Stomach (tissue), 19 donors: ENCODE measurements at places on chromosomes 5 and 9. TPM values are rescaled to one million over a fixed set of nuclear protein-coding genes. Genes with fewer than 3 reads are reported as not detected.
A peak's percentile ranks its signal among the peaks of the same experiment; 100 is the strongest.

GRCh38 chr9:36949466-36949865 lies 84.6 kb downstream of the PAX5 start:
- H3K4me1 ChIP-seq, result no peaks in the 10 kb centered on the region
- no peak overlapping the region for H3K27ac ChIP-seq
- peaks cover 36% of the 10 kb centered on the region for H3K27me3 ChIP-seq
- no peak for DNase-seq
- H3K4me3 ChIP-seq, result no peak overlapping the region

TOR2A gene
- 12.4 TPM for polyA plus RNA-seq

- no peaks in the 10 kb centered on the region for H3K36me3 ChIP-seq
- H3K27me3 ChIP-seq, result no peaks in the 10 kb centered on the region
- no peak overlapping the region for H3K27ac ChIP-seq
- no peak overlapping the region for H3K4me3 ChIP-seq
These were observed 183.8 kb upstream of the CD180 start for GRCh38 chr5:67380431-67380830.

DNA sequence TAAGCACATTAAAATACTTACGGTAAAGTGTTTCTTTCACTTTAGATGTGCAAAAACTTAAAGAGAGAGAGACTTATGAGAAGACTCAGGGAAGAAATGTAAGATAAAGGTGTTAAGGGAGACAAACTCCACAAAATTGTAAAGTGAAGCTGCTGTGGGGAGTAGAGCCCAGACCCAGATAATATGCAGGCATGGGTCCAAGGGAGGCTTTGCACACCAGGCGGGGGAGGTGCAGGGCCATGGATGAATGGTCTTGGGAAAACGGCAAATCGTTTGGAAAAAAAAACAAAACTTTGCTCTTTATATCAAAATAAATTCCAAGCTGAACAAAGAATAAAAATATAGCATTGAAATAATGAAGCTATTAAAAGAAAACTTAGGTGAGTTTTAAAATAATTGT lies 9.1 kb downstream of the SYK start:
- no peak for DNase-seq
- H3K4me3 ChIP-seq, result no peak overlapping the region
- no peaks in the 10 kb centered on the region for H3K27me3 ChIP-seq
- H3K4me1 ChIP-seq, result peaks cover 3% of the 10 kb centered on the region
- H3K36me3 ChIP-seq, result no peaks in the 10 kb centered on the region
- no peak overlapping the region for H3K27ac ChIP-seq

DBH gene
- 0.15 TPM for polyA plus RNA-seq

GRCh38 chr5:176564002-176564401 lies 14.9 kb downstream of the CDHR2 start:
- H3K27me3 ChIP-seq, result no peaks in the 10 kb centered on the region
- H3K36me3 ChIP-seq, result no peaks in the 10 kb centered on the region
- H3K27ac ChIP-seq, result no peak overlapping the region
- DNase-seq, result no peak
- no peak overlapping the region for H3K4me3 ChIP-seq

ST8SIA4 gene
- polyA plus RNA-seq, result 0.44 TPM

- H3K4me3 ChIP-seq, result no peak overlapping the region
- no peaks in the 10 kb centered on the region for H3K36me3 ChIP-seq
- H3K27me3 ChIP-seq, result no peaks in the 10 kb centered on the region
- no peak overlapping the region for H3K27ac ChIP-seq
- no peak for DNase-seq
These were observed 547.2 kb downstream of the MAT2B start for GRCh38 chr5:164052536-164053093.

GRCh38 chr5:36310138-36310537 lies 8.4 kb upstream of the RANBP3L start:
- no peak overlapping the region for H3K4me3 ChIP-seq
- H3K27me3 ChIP-seq, result no peaks in the 10 kb centered on the region
- H3K36me3 ChIP-seq, result no peaks in the 10 kb centered on the region
- H3K27ac ChIP-seq, result no peak overlapping the region
- no peak for DNase-seq

DNA sequence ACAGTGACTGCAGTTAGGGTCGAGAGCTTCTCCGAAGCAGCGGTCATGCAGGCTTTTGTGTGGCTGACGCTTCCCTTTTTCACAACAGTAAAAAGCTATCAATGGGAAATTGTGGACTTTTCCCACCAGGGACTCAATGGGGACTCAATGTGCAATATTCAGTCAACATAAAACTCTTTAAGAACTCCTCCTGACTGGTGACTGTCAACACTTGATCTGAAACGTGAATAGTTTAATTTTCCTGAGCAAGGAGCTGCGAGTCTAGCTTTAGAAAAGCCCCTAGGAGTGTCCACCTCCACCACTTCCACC lies 28.7 kb downstream of the EXOC3 start:
- H3K27me3 ChIP-seq, result peaks cover 30% of the 10 kb centered on the region
- H3K27ac ChIP-seq, result peak overlapping the region; percentile 86
- H3K4me3 ChIP-seq, result peak overlapping the region; percentile 90
- peaks cover 26% of the 10 kb centered on the region for H3K36me3 ChIP-seq
- no peak for DNase-seq

DNA sequence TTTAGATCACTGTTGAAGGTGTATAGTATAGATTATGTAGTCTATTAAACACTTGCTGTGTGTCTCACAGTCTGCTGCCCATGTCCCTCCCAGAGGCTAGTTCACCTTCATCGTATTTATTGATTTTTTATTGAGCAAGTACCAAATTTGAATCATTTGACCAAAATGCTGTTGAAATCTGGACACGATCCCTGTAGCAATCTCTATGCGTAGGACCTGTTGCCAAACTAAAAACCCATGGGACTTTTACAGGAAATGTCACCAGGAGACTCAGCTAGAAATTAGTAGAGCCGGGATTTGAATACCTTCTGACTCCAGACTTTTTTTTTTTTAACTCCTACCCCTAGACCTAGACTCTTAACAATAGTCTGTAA lies 17.5 kb downstream of the SLC31A1 start:
- no peak overlapping the region for H3K4me3 ChIP-seq
- peaks cover 14% of the 10 kb centered on the region for H3K4me1 ChIP-seq
- H3K27me3 ChIP-seq, result no peaks in the 10 kb centered on the region
- H3K36me3 ChIP-seq, result no peaks in the 10 kb centered on the region
- no peak overlapping the region for H3K27ac ChIP-seq
- DNase-seq, result no peak

DNA sequence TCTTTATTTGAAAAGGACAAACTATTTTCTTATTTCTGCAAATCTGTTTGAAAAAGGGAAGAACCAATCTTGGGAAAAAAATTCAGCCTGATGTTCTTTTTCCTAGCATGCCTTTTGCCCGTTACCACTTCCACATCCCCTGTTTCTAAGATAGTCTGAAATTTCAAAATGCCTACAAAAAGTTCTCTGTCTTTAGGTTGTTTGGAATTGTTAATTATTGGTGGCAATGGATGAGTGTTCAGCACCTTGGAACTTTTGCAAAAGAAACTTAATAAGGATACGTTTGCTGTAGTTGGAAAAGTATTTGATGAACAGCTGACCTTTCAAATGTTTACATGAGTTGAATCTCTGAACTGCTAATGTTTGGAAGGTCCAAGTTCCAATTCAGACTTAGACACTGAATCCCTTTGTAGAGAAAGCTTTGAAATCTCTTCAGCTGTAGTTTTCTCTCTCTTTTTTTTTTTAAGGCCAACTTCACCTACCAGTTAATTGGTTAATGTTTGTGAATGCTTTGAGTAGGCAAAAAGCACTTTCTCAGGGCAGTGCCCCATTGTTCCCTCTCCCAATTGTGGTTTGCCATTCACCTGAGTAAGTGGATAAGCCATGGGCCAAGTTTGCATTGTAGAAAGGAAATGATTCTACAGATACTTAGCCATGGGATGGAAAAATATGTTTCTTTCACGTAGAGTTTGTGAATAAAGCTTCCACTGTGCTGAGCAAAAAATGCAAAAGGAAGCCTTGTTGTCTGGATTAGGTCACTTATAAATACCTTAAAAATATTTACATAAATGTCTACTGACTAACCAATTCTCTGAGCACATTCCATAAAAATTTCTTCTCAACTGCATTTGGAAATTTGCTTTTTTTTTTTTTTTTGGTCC lies 156.4 kb upstream of the ELL2 start:
- no peak for DNase-seq
- H3K4me3 ChIP-seq, result no peak overlapping the region

- no peak for DNase-seq
- peaks cover 27% of the 10 kb centered on the region for H3K4me1 ChIP-seq
- no peaks in the 10 kb centered on the region for H3K36me3 ChIP-seq
- no peak overlapping the region for H3K4me3 ChIP-seq
- no peak overlapping the region for H3K27ac ChIP-seq
These were observed 176.5 kb downstream of the SNX18 start for GRCh38 chr5:54693936-54694657.
